ENCODE measurements at places on chromosomes 3 and 15.

DNA sequence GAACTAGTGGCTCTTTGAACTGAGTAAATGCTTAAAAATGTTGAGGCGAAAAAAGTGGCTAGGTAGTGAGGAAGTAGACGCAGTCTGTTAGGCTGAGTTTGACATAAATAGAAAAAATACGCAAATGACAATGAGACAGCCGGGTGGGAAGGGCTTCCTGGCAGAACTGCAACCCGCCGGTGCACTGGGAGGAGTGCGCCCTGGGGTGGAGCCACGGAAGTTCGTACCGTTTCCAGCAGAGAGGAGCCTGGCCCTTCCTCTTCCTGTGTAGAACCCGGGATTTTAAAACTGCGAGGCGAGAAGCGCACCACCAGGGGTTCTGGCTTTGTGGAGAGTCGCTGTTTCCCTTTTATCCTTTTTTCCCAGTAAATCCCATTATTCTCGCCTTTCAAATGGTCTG lies 602.6 kb downstream of the PYDC2 start:
- DNase-seq: no peak

GRCh38 chr15:77342807-77343206 lies 77.1 kb downstream of the PEAK1 start:
- no peak for DNase-seq

DNA sequence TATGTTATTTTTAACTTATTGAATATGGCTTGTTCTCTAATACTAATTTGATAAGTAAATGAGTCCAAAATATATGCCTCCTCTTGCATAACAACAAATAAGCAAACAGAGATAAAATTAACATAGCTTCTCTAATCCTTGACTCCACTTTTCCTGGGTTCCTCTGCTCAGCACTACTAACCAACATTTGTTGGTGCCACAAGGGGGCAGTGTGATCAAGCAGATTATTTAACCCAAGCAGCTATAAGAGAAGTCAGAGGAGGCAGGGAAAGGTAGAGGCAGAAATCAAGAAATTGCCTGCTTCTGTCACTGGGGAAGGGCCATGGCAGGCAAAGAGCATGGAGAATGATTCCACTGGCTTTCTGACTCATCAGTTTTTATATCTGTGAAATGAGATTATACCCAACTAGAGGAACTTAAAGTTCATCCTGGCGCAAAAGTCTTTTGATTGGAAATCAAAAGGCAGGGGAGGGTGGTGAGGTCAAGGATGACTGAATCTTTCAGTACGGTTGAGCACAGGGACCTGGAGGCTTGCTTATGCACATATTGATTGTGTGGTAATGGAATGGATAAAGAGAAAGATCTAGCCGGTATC lies 152.2 kb downstream of the IGSF11 start:
- DNase-seq: peak; percentile 72

DNA sequence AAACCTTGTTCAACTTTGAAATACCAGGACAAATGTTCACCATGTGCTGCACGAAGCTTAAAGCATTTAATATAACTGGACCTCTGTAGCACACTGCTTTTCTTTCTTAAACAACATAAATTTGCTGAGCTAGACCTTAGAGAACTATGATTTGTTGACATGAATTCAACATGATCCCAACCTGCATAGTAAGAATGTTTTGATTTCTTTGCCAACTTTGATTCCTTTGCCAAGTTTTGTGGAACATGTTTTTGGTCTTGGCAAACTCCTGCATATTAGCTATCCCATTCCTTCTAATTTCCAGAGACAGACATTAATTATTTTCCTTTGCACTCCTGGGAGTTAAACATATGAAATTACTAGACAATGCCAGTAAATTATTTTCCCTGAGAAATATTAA lies 197.2 kb upstream of the RBMS3 start:
- DNase-seq: no peak

DNA sequence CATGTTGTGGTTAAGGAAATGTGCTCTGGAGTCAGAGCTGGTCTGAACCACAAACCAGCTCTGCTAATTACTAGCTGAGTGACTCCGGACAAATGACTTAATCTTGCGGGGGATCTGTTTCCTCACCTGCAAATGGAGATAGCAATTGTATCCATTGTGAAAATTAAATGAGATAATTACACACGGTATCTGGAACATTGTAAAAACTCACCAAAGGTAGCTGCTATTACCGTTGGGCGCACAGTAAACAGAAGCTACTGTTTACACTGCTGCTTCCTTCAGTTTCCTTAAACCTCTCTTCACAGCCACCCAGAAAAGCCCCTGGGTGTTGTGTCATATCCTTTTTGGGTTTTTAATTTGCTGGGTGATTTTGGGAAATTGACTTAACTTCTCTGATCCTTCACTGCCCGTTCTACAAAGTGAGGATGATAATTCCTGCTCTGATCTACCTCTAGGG lies 107.8 kb downstream of the MEGF11 start:
- DNase-seq: no peak

- DNase-seq: no peak
Observed at GRCh38 chr3:129398803-129399144, 29.7 kb downstream of the EFCAB12 start.
